ENCODE measurements at places on chromosomes 2 and 18. TPM values are rescaled to one million over a fixed set of nuclear protein-coding genes. Genes with fewer than 3 reads are reported as not detected.

DNA sequence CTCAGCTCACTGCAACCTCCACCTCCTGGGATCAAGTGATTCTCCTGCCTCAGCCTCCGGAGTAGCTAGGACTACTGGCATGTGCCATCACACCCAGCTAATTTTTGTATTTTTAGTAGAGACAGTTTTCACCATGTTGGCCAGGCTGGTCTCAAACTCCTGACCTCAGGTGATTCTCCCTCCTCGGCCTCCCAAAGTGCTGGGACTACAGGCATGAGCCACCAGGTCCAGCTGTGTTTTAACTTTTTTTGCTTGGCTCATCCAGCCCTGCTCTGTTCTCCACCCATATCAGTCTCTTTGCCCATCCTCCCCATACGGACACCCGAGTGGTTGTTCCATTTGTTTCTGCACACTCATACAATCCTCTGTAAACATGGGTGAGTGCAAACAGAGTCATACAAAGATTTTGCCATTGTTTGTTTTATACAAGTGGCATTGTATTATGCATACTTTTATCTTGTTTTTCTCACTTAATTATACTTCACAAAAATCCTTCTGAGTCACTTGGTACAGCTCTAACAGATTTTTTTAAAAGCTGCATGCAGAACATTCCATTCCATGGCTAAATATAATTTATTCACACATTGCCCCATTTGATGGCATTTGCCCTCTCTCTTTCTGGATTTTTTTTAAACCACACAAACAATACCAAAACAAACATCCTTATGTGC, 5.3 kb downstream of the APOB start:
- no peak overlapping the region for H3K4me3 ChIP-seq
- peaks cover 12% of the 10 kb centered on the region for H3K27me3 ChIP-seq
- no peak for DNase-seq
- H3K27ac ChIP-seq, result no peak overlapping the region
- H3K36me3 ChIP-seq, result no peaks in the 10 kb centered on the region
- H3K4me1 ChIP-seq, result peaks cover 3% of the 10 kb centered on the region

DNA sequence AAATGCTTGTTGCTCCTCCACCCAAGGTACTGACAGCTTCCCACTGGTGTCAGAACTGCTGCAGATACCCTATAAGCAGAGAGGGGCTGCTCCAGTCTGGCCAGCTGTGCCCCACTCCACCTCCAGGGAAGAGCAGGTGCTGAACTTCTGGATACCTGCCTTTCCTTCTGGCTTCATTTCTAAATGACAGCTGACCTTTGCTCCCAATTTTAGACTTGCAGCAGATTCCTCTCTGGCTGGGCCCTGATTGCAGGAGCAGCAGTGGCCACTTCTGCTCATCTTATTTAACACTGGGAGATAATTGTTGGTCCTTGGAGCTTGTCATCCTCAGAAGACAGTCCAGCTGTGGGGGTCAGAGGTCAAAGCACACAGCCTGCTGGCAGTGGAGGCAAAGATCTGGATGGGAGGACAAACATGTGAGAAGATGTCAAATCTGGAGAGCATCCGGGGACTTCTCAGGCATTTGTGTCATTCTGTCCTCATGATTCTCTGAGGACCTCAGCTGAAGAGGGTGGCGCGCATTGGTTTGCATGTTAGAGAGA, 38.9 kb downstream of the SETBP1 start:
- peaks cover 2% of the 10 kb centered on the region for H3K36me3 ChIP-seq
- peaks cover 47% of the 10 kb centered on the region for H3K4me1 ChIP-seq
- H3K27me3 ChIP-seq, result peaks cover 5% of the 10 kb centered on the region

DNA sequence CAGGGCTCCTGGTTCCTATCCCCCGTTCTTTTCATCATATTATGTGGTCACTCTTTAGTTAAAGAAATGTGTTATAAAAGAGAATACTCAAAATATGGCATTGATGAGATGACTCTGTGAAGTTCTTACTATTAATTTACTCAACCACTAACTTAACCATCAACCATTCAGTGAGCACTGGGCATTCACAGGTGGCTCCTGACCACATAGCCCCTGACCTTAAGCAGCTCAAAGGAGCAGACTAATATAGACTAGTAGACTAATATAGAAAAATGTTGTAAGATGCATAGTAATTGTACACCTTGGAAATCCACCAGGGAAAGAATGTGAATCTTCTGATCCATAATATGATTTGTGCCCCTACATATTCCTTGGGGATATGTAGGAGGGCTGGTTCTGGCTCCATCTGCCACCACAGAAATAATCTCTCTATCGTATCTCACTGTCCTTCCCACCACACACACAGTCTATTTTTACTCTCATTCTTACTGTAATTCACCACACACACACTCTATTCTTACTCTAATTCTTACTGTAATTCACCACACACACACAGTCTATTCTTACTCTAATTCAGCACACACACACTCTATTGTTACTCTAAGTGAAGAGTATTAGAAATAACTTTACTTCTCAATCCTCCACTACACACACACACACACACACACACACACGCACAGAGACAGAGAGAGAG, 188.9 kb upstream of the ITGA4 start:
- peaks cover 2% of the 10 kb centered on the region for H3K36me3 ChIP-seq
- H3K27ac ChIP-seq, result no peak overlapping the region
- DNase-seq, result no peak
- peaks cover 14% of the 10 kb centered on the region for H3K4me1 ChIP-seq

- no peak for DNase-seq
- H3K36me3 ChIP-seq, result no peaks in the 10 kb centered on the region
- peaks cover under 1% of the 10 kb centered on the region for H3K4me1 ChIP-seq
- H3K4me3 ChIP-seq, result no peak overlapping the region
- no peak overlapping the region for H3K27ac ChIP-seq
Observed at GRCh38 chr2:55120634-55121359, 70.5 kb upstream of the RTN4 start.

DNA sequence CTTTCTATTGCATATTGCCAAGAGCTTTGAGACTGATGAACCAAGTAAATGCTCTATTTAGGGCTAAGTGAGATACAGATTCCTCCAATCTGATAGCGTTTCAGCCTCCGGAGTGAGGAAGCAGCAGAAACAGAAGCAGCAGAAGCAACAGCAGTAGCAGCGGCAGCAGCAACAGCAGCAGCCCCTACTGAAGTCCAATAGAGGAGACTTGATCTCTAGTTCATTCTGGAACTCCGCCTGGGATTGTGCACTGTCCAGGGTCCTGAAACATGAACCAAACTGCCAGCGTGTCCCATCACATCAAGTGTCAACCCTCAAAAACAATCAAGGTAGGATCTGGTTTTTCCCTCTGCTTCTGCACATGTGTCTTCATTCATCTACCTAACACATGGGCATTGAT, at the start of gene DPP10:
DPP10 (plus strand) TSS at position 132 of the 400 bp plus-strand sequence.
- DNase-seq, result peak; percentile 24
- peaks cover 5% of the 10 kb centered on the region for H3K27me3 ChIP-seq
- H3K27ac ChIP-seq, result no peak within 1 kb of the TSS
- no peak within 1 kb of the TSS for H3K4me3 ChIP-seq
- H3K4me1 ChIP-seq, result no peaks in the 10 kb centered on the region

DNA sequence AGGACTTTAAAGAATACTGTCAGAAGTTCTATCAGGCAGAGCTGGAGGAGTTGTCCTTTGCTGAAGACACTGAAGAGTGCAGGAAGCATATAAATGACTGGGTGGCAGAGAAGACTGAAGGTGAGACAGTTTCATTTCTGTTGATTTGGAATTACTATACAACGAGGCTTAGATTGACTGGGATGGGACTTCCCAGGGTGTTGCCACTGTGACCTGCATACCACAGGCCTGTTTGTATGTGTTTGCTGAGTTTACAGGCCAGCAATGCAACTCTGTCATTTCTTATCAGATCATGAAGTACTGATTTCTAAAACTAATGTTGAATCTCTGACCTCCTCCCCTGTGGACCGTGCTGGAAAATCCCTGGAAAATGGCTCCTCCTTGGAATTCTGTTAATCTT, 11.8 kb downstream of the SERPINB8 start:
- no peak for DNase-seq
- no peak overlapping the region for H3K27ac ChIP-seq
- peaks cover 9% of the 10 kb centered on the region for H3K4me1 ChIP-seq
- H3K36me3 ChIP-seq, result peaks cover 29% of the 10 kb centered on the region
- H3K4me3 ChIP-seq, result no peak overlapping the region

DNA sequence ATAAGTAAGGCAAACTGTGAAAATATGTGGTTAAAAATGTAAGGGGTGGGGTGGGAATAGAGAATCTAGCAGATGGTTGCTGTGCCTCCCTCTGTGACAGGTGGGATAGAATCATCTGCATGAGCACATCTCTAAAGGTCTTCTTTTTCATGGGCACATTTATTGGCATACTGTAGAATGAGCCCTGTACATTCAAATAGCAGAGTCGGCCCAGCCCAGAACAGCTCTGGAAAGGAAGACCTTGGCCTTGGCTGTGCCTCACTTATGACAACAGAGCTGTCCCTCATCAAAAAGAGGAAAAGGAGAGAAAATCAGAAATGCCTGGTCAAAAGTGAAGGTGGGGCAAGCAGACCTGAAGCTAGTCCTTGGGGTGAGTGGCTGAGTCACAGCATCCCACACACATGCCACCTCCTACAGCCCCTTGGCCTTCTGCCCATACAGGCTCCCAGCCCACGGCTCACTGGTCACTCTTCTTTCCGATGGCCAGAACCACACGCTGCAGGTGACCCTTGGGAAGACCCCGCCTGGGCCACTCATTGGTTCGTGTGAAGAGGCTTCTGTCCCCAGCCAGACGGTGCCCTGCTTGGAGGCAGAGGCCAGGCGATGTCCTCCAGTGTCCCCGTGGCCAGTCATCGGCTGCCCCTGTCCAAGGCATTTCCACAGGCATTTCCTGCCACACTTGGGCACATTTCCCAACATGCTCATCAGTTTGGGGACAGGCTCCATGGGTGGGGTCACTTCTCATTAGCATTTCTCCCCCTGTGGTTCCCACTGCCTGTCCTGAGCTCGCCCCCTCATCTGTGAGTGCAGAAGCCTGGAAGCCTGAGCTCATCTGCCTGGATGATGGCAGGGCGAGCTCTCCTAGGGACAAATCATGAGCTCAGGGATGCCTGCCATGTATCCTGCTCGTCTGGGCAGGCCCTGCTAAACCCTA, 113.6 kb downstream of the MCFD2 start:
- no peak for DNase-seq
- H3K36me3 ChIP-seq, result no peaks in the 10 kb centered on the region
- peaks cover under 1% of the 10 kb centered on the region for H3K27me3 ChIP-seq
- no peak overlapping the region for H3K4me3 ChIP-seq
- no peak overlapping the region for H3K27ac ChIP-seq
- H3K4me1 ChIP-seq, result no peaks in the 10 kb centered on the region

DNA sequence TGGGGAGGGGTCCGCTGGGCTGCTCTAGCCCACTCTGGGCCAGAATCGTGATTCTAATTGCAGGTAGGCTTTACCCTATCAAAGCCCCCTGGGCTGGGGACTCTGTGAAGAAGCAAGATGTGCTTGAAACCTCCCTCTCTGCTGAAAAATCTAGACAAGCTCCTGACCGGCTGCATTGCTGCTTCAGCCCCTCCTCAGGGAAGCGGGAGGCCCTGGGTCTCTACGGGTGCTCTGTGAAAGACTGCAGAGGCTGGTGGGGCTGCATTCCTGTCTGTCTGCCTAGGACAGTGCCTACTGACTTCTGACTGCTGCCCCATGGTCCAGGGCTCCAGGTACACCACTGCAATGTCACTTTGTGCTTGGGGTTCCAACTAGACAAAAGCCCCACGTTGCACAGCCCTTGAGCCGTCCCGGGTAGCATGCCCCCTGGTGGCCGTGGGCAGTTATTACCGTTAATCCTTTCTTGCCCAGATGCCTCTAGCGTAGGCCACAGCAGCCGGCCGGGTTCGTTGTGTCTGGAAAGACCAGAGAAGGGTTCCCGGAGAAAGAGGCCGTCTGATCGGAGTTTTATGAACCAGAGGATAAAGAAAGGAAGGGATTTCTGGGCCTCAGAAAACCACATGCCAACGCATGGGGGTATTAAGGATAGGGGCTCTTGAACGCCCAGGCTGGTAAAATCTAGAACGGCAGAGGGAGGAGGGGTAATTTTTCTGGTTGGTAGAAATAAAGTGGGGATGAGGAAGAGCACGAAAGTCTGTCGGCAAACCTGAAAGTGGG, 15.9 kb upstream of the C1QL2 start:
- H3K27me3 ChIP-seq, result no peaks in the 10 kb centered on the region
- no peaks in the 10 kb centered on the region for H3K36me3 ChIP-seq
- peak; percentile 77 for DNase-seq
- no peak overlapping the region for H3K4me3 ChIP-seq
- no peaks in the 10 kb centered on the region for H3K4me1 ChIP-seq

DNA sequence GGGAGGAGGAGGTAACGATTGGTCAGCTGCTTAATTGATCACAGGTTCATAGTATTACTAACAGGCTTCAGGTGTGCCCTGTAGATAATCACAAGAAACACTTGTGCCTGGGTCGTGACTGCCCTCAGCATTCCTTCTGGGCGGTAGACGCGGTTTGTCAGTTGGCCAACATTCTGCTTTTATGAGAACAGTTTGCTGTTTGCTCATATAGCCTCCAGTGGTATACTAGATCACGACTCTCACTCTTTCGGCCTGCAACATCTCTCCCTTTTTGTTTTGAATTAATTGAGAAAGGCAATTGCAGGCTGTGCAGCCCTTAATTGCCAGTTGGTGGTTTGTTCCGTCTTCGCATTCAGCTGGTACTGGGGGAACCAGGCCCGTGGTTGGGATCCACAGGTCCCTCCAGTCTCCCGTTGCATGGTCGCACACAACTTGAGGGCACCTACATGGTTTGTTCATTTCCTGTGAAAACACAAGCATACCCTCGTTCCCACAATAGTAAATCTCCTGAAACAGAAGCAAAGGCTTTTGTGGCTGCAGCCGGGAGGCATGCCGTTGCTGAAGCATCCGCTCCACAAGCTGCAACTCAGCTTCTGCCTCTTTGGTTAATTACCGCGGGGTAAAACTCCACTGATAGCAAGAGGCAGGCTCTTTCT, 30.3 kb upstream of the GPR17 start:
- peaks cover 3% of the 10 kb centered on the region for H3K36me3 ChIP-seq
- H3K27ac ChIP-seq, result no peak overlapping the region
- peaks cover 20% of the 10 kb centered on the region for H3K4me1 ChIP-seq
- DNase-seq, result peak; percentile 15

DNA sequence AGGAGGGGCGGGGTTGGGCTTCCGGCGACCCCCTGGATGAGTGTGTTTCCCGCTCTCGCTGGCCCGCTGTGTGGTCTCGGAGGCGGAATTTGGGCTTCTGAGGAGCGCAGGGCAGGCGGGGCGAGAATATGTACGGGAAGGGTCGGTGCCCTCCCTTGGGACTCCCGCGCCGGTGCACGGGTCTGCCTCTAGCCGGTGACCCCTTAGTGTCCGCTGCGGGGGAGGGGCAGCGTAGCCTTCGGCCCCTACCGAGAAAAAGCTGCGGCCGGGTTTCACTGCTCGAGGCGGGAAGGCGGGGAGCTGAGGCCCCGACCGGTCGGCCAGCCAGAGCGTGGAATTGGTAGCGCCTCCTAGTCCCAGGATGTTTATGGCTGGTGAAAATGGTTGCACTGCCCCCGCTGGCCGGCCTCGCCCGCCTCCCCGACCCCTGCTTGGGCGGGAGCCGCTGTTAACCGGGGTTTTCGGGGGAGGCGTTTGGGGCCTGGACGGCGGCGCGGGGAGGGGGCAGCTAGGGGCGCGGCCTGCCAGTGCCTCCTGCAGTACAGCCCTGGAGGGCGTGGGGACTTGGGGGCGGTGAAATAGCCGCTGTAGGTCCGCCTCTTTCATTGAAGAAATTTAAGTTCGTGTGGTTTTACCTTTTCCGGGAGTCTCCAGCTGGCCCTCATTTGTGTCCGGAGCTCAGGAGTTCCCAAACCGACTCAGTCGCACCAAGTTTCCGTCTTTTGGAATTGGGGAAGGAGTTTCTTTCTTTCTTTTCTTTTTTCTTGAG, at the start of gene UGP2:
UGP2 (plus strand) TSS at position 643 of the 769 bp plus-strand sequence. CDS start 290 bp downstream, outside the sequence.
- H3K27me3 ChIP-seq, result no peaks in the 10 kb centered on the region
- peak; percentile 91 for DNase-seq
- H3K4me3 ChIP-seq, result peak within 1 kb of the TSS; percentile 92
- H3K36me3 ChIP-seq, result peaks cover 15% of the 10 kb centered on the region
- H3K4me1 ChIP-seq, result peaks cover 39% of the 10 kb centered on the region

The APCDD1 gene
- total RNA-seq, result not detected

The FTCDNL1 gene
- 4.3 TPM for total RNA-seq
